ENCODE measurements at places on chromosomes 1 and 21.

DNA sequence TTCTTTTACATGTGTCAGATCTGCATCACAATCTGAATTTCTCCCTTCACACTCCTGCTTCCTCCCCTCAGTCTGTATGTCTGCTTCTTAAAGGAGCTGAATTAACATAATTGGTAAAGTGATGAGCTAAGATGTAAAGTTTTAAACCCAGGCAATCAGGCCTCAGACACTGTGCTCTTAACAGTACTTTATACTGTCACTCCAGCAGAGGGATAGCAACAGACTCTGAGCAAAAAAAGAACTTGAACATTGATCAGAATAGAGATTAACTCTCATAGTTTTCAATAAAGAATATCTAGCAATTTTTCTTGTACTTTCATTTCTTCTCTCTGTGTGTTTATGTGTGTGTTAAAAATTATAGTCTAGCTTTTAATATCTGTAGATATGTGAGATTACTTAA lies 110.3 kb downstream of the DUSP10 start:
- no peak for DNase-seq

GRCh38 chr1:236172041-236172579 lies 29.8 kb downstream of the GPR137B start:
- no peak for DNase-seq

DNA sequence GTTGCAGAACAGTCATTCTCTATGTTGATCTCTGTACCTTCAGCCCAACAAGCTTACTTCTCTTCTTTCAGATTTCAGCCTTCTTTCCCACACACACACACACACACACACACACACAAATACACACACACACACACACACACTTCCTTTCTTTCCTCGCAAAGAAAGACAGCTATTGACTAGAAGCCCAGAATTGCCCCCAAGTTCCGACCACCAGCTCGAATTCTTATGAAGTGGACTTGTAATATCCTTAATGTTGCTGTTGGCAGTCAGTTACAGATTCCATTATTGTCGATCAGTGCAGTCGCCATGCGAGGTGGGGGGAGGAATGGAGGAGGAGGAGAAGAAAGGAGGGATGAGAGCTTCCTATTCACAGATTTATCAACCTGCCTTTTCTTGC lies 125.5 kb downstream of the CLEC20A start:
- DNase-seq: no peak

DNA sequence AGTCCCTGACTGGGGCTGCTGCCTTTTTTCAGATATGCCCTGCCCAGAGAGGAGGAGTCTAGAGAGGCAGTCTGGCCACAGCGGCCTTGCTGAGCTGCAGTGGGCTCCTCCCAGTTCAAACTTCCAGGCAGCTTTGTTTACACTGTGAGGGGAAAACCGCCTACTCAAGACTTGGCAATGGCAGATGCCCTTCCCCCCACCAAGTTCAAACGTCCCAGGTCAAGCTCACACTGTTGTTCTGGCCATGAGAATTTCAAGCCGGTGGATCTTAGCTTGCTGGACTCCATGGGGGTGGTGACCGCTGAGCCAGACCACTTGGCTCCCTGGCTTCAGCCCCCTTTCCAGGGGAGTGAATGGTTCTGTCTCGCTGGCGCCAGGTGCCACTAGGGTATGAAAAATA lies 18.3 kb upstream of the C1orf53 start:
- DNase-seq: no peak

DNA sequence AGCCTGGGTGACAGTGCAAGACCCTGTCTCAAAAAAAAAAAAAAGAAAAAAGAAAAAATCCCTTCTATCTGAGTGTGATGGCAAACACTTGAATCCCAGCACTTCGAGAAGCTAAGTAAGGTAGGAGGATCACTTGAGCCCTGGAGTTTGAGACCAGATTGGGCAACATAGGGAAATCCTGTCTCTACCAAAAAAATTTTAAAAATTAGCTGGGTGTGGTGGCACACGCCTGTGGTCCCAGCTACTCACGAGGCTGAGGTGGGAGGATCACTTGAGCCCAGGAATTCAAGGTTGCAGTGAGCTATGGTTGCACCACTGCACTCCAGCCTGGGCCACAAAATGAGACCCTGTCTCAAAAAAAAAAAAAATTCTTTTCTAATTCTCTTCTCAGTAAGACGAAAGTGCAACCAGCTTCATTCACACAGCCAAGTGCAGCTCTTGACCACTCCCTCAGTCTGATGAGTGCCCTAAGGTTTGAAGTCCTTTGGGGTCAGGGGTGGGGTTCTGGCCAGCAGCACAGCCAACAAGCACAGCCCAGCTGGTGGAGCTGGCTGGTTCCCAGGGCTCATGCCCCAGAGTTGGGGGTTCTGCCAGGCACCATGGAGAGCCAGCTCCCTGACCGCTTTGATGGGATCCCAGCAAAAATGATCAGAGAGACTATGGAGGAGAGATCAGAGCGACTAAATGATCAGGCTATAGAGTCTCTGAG lies 8.0 kb downstream of the SLC2A5 start:
- DNase-seq: no peak

DNA sequence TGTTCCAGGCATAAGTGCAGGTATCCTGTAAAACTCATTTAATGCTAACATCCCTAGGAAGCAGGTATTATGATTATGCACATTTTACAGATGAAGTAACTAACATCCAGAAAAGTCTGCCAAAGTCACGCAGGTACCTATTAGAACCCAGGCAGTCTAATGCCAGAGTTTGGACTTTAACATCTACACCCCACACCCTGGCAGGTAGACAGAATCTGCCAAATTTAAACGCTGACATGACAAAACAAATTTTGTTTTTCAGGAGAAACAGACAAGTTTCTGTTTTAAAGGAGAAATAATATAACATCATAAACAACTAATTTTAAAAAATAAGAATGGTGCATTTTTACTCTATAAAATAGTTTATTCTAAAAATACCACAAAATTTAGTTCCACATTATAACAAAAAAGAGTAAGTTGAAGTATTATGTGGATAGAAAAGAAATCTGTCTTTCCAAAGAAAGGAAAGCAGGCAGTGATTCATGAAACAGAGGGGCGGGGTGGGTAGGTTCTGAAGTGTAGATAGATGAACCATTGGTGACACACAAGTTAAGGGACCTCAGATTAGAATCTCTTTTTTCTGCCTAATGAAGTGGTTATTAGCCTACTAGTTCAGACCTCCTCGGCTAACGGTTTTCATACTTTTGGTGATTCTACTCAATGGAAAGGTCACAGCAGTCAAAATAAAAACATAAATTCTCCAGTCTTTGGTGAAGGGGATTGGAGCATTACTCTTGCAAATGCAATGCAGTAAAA lies 1.7 kb downstream of the ASPM start:
- DNase-seq: no peak

- no peak for DNase-seq
These were observed 151.3 kb downstream of the APP start for GRCh38 chr21:26019236-26019635.

DNA sequence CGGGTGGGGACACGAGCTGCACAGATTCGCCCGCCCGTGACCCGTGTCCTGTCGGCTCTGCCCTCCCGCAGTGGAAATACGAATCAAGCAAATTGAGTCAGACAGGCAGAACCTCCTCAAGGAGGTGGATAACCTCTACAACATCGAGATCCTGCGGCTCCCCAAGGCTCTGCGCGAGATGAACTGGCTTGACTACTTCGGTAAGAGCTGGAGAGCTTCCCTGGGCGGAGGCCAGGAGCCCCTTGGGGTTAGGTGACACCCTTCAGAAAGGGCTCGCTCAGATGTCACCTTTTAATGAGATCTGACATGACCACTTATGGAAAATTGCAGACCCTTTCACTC lies 489 bp downstream of the CDCA8 start:
- no peak for DNase-seq

DNA sequence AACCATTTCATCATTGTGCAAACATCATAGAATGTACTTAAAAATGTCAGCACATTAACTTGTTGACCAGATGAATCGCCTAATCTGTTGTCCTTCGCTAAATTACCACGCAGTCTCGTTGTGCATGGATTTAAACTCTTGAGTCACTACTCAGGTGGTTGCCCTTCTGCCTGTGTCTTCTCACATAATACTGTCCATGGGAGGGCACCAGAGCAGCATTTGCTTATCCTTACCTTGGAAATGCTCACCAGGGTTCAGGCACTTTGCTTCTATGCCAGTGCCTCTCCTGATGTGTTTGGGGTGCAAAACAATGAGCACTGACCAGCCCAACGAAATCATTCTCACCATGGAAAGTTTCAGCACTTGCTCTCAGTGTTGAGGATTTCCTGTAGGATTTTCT lies 559.9 kb downstream of the RWDD3 start:
- no peak for DNase-seq

DNA sequence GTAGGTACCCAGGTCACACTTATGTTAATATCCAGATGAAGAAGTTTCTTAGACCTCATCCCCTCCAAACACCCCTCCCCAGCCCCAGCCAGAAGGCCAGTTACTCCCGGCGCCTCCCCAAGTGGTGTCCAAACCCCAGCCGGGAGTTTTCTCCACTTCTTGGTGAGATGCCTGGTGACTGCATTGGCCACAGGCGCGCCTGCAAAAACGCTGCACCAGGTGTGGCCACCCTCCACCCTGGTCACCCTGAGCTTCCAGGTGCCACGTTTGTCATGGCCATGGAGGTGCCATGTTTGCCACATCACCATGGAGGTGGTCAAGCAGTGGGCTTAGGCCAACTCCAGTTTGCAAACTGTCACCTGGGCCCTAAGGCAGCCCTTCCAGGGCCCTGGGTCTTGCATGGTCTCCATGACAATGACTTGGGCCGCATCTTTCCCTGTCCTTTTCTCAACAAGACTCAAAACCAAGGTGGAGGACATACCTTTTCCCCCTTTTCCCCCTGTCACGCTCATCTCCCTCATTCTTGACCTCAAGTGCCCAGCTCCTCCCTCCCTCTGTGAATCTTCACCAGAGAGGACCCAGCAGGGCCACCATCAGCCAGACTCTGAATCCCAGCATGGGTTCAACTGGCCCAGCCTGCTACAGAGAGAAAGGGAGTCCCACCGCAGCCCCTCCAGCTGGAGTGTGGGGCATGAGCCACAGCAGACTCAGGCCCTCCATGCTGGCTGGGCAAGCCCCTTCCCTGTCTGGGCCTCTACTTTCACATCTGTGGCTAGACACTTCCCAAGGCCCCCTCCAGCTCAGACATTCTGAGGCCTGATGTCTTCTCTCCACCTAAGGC lies 125.9 kb upstream of the ZBTB40 start:
- no peak for DNase-seq

- DNase-seq: no peak
These were observed 50.9 kb upstream of the AJAP1 start for GRCh38 chr1:4603295-4604110.

DNA sequence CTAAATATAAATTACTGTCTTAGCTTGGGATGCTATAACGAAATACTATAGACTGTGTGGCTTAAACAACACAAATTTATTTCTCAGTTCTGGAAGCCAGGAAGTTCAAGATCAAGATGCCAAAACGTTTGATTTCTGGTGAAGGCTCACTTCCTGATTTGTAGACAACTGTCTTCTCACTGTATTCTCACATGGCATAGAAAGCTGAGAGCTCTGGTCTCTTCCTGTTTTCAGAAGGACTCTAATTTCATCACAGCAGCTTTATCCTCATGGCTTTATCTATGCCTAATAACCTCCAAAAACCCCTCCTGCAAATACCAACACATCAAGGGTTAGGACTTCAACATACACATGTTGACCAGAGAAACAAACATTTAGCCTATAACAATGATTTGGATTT lies 1795.5 kb downstream of the MRPL39 start:
- no peak for DNase-seq

DNA sequence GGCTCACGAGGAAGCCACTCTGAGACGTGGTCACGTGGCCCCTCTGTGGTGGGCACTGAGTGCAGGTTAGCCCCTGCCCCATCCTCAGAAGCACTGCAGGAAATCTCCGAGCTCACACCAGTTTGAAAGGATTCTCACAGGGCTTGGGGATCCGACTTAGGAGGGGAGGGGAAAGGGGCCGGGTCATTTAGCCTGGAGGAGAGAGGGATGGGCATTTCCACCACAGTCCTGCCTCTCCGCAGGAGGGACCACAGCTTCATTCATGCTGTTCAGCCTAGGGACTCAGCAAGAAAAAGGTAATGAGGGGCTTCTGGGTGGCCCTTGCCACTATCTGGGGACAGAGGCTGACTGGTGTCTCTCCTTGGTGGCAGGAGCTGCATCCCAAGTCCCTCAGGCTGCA lies 126.5 kb downstream of the NPHP4 start:
- DNase-seq: no peak

All from central memory CD4-positive, alpha-beta T cell (primary cell).